ENCODE measurements at places on chromosomes 13 and 19.

- DNase-seq: no peak
Measured at GRCh38 chr19:47458672-47459071, 13.0 kb downstream of the SLC8A2 start.

- no peak for DNase-seq
Measured at GRCh38 chr13:24875566-24875965, 111.6 kb downstream of the RNF17 start.

DNA sequence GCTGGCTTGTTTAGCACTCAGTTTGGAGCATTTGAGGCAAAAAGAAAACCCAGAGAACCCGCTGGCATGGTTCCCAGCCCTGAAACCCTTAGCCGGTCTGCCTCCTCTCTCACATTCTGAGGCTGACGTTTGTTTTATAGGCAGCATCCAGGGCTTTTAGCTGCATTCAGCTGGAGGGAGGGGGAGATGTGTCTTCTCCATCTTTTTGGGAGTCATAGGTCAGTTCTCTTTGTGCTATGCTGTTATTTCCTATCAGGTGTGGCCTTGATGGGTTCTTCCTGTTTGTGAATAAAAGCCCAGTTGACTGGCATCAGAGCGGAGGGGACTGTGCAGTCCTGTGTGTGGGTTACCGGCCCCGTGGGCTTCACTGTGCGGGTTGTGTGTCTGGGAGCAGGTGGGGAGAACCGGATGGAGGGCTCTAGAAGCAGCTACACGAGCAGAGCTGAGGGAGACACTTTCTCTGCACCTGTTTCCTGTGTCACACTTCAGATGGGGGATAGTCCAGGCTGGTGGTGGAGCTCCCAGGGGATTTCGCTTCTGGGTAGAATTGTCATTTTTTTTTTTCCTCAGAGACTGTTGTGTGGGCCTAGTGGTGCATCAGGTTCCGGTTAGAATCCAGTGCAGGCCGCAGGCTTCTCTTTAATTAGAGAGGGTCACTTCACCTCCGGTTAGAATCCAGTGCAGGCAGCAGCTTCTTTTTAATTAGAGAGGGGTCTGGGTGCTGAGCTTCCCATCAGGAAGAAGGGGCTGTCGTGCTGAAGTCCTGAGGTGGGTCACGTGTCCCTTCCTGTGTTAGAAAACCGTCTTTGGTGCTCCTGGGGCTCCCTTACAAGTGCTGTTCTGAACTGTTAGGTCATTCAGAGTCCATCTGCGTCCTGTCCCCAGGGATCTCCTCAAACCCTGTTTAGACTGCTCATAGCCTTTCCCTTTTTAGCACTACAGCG is 69.6 kb downstream of the ARHGEF7 start:
- peak; percentile 37 for DNase-seq

DNA sequence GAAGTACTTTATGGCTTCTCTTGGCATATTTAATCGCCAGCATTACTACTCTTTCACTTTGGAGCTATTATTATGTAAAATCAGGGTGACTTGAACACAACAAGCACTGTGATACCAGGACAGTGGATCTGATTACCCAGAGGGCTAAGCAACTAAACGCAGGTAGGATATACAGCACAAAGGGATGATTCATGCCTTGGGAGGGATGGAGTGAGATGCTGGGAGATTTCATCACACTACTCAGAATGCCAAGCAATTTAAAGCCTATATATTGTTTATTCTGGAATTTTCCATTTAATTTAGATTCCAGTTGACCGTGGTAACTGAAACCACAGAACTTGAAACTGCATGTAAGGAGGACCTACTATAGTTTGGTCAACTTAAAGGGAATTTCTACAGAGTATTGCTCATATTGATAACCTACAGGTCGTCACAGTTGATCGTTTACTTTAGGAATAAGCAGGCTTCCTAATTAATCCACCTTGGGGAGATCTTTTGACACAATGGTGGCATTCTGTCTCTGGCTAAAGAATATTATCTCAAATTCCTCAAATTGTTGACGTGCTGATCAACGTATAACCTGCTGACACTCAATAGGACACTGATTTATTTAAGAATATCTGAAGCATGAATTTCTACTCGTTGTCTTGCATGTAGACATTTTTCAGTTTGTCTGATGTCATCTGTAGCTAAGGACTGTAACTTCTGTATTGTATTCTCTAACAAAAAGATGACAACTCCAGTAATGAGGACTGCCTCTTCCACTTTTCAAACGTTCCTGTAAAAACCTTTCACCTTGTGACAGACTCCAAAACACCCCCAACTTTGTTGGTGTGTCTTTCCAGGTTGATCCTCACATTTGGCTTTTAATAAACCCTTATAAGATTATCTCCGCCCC is 254.2 kb downstream of the GPC5 start:
- DNase-seq: no peak

- no peak for DNase-seq
Measured at GRCh38 chr13:113770441-113770840, 11.4 kb downstream of the TMEM255B start.

- no peak for DNase-seq
Measured at GRCh38 chr19:5222178-5222577, 118.4 kb downstream of the PTPRS start.

DNA sequence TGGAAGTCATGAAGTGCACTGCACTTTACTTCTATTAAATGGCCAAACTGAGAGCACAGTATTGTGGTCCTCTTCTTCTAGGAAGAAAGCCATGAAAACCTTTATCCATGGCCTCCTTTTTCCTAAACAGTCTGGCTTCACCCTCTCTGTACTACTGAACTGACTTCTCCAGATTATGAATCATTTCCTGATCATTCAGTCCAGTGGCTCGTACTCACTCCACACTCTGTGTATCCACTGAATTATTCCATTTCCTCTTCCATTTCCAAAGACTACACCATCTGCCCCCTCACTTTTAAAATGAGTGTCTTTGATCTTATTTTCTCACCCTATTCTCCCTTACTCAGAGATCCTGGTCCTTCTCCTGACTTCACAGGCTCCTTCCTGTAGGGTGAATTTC is 29.7 kb upstream of the FREM2 start:
- DNase-seq: peak; percentile 4

DNA sequence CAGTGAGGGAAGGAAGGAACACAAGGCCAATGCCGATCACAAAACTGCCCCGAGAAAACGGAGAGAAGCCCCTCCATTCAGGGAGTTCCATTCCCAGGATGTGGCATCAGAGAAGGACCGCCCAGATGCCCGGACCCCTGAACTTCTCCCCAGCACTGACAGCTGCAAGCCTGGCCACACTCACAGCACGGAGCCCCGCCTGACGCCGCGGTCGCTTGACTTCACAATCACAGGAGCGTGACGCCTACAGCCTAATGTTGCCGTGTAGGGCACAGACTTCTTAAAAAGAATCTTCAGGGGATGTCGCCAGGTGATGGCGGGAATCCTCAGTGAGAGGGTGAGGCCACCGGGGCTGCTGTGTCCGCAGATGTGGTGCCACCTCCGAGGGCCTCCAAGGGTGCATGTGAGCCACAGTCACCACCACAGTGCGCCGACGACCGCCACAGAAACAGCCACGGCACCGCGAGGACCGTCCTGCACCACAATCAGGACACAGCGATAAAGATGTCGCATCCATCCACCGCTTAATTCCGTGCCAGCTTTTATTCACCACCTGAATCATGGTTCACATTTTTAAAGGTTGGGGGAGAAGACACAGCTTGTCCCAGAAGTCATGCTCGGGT is 77.2 kb downstream of the SPACA7 start:
- no peak for DNase-seq

DNA sequence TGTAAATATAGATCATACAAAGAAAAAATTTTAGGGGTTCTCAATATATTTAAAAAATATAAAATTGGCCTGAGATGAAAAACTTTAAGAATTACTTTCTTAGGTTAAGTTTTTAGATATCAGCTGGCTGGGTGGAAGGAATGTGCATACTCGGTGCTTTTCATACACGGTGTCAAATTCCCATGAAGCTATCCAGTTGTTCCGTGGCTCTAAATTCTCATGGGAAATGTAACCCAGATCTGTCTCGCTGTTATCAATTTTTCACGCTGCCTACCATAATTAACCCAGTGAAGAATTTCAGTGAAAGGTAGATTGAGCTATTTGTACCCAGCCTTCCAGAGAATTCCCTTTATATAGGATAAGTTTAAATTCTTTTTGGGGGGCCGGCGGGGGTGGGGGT is 11.6 kb upstream of the ZNF835 start:
- no peak for DNase-seq

DNA sequence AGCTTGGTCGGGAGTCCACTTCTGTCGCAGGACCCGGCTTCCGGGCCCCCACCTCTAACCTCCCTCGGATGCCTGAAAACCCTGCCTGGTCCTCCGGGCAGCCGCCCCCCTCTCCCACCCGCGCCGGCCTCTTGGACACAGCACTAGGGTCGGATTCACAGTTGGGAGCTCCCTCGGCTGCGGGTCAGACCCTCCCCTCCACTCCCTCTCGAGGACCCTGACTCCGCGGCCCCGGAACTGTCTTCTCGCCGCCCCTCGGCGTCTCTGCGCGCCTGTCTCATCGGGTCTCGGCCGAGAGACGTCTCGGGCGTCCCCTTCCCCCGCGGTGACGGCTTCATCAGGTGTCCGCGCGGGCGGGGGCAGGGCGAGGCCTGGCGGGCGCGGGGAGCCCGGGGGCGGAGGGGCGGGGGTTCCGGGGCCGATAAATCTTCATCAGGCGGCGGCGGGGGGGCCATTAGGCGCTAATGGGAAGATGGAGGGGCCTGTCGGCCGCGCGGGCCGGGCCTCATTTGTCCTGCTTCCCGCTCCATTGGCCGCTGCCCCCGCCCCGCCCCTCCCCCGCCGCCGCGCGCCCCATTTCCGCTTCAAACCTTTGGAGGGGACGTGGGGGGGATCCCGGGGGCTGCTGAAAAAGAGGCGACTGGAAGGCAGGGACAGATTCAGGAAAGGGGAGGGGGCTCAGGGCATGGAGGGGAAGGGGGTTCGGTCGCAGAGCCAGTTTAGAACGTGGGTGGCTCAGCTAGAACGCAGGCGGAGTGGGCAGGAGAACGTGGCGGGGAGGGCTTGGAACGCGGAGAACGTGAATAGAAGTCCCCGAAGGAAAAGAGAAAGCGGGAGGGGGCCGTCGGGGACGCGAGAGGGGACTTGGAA is 11.8 kb upstream of the ERFL start:
- no peak for DNase-seq

- DNase-seq: no peak
Measured at GRCh38 chr13:34719060-34719875, 222.8 kb upstream of the NBEA start.

- DNase-seq: no peak
Measured at GRCh38 chr19:29428071-29428470, 97.7 kb upstream of the VSTM2B start.
